Right lobe of liver (tissue), 6 donors: ENCODE measurements at places on chromosomes 2 and 18.

GRCh38 chr18:62988471-62988870 is 273.1 kb downstream of the PHLPP1 start:
- DNase-seq: no peak

DNA sequence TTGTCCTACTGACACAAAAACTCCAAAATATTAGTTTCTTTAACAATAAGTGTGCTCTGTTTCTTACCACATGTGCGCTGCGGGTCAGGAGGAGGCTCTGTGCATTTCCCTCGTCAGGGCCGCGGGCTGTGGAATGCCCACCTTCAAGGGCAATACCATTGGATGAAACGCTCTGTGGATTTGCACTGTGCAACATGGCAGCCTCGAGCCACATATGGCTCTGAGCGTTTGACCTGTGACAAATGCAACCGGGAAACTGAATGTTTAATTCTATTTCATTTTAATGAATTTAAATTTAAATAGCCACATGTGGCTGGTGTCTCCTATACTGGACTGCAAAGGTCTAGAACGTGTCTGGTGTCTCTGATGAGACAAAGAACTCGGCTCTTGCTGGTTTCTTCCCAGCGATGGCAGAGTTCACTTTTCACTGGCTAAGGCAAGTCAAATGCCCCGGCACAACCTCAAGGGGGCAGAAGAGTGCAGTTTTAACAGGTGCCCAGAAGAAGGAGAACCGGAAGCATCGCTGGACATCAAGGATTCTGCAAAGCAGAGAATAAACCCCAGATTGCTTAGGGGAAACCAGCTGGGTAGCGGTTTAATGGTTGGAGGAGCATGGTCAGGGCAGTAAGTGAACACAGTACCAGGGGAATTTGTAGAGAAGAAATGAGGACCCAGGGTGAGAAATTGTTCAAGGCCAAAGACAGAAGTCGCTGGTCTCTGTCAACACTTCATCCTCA is 37.0 kb upstream of the TMEM18 start:
- DNase-seq: no peak

- DNase-seq: no peak
These were observed 25.2 kb downstream of the EIF2AK3 start for GRCh38 chr2:88602022-88602421.

GRCh38 chr2:158213773-158214172 is 112.1 kb downstream of the UPP2 start:
- DNase-seq: no peak

DNA sequence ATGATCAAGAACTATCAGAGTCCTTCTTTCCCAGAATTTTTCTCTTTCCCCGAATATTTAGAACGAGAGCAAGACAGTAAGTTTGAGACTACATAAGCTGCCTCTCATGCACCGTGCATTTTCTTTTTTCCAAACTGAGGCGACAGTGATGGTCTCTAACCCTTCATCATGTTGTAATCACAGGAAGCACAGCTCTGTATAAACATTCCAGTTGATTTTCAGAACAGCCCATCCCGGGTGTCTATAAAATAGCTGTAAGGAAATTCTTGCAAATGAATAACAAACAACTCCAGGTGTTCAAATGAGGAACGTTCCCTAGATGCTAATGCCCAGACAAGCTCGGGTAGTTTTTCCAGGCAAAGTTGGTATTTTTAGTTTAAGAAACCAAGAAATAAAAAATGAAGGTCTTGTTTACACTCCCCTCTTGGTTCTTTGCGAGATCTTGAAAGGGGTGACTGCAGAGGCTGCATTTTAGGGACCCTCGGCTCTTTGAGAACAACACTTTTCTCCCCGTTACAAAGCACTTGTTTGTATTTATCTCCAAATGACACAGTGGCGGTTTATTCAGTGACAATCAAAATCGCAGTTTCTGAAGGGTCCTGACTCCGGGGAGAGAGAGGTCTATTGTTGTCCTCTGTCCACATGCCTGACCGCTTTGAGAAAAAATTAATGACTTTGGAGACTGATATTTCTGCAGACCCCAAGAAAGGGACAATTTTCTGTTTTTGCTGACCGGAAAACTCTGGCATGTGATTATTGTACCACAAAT is 101.1 kb upstream of the NCK2 start:
- DNase-seq: no peak

GRCh38 chr18:13285874-13286273 is 67.3 kb downstream of the LDLRAD4 start:
- DNase-seq: no peak

DNA sequence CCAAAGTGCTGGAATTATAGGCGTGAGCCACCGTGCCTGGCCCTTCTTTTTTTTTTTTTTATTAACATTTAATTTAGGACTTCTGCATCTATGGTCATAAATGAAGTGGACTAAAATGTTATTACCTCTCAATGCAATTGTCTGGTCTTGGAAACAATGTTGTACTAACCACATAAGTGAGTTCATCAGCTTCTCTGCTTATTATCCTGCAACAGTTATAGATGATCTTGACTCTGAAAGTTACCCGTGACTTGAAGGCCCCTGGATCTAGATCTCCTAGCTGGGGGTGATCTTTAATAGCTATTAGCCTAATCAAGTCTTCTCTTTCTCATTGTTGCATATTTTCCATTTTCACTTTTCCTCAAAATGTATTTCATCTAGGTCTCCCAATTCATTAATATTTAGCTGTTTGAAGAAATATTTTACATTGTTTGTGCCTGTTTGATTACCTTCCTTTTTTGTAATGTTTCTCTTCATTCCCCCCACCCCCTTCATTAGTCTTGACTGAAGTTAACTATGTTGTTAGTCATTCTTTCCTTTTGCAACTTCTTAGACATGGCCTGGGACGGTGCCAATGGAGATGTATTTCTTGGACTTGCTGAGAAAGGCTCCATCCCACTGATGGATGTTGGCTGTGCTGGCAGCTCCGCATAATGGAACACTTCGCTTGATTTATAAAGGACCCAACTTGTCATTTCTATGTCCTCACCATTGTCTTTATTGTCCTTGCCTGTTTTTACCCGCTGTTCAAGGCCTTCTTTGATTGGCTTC is 141.6 kb upstream of the RIOK3 start:
- peak; percentile 46 for DNase-seq

DNA sequence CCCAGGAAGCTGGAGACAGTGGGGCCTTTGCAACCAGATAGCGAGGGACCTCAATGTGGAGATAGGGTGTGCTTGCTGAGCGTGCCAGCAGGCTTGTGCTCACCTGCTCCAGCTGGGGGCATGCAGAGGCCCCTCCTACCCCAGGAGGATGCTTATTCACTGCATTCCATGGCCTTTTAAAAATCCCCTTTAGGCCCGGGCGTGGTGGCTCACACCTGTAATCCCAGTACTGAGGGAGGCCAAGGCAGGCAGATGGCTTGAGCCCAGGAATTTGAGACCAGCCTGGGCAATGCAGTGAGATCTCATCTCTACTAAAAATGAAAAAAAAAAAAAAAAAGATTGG is 54.5 kb downstream of the ODC1 start:
- DNase-seq: no peak

DNA sequence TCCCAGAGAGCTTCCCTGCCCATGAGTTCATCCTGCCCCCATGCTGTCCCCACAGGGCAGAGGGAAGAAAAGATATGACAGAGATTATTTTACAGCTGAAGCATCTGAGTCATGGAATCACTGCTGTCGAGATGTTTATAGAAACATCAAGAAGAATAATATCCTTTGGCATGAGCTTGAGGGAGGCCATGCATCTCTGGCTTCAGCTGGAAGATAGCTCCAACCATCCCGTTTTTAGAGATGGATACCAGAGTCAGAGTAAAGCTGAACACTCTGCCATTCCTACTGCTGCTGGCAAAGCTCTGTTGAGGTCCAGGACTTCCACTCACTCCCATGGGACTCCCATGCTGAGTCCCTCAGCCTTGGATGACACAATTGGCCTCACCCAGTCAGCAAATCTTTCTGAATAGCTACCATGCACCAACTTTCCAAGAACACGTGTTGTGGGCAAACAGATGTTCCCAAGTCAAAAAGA is 167.8 kb downstream of the TTC32 start:
- no peak for DNase-seq

DNA sequence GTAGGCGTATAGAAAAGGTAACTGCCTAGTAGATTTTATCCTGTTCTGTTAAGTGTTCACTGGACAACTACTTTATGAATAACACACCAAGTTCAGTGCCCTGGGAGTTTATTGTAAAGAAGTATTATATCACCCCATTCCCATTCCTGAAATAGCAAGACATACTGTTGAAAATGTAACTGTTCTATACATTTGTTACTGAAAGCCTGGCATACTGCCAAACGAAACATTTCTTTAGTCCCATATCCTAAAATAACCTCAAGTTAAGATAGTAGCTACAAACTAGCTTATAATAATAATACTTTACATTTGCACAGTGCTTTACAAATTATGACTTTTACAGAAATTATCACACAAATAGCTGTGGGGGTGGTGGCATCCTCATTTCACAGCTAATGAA is 25.1 kb downstream of the SPDYA start:
- no peak for DNase-seq

DNA sequence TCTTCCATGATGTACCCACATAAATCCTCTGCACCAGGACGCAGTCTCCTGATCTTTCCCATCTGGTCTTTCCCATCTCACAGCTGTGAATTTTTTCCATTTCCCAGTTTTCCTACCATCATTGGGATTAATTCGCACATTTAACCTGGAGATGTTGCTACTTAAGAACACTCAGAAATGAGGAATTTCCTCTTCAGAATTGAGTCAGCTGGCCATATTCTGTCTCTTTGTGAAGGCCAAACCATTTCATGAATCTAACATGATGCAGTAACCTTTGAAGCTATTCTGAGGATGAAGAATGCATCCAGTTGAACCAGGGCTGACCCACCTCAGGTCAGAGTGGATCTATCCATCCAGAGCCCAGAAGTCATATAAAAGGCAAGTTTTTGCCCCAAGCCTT is 326.8 kb downstream of the SETBP1 start:
- no peak for DNase-seq

DNA sequence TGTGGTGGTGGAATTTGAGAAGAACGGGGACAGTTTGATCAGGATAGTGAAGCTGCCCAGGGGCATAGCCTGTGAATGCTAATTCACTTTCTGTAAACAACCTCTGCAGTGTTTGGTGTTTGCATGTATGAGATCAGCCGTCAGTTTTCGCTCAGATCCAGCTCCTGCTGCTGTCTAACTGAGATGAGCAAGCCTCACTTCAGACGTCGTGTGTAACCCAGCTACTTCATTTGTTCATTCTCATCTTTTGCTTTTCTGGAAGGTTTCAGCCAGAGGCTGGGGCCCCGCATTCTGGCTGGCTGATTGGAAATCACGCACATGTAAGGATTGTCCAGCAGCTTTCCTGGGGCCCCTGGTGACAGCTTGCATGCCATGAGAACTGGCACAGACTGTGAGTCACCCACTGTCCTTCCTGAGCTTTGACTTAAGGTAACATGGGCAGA is 48.9 kb downstream of the LDLRAD4 start:
- no peak for DNase-seq

- DNase-seq: no peak
These were observed 4.9 kb downstream of the NEMP2 start for GRCh38 chr2:190529486-190530247.

DNA sequence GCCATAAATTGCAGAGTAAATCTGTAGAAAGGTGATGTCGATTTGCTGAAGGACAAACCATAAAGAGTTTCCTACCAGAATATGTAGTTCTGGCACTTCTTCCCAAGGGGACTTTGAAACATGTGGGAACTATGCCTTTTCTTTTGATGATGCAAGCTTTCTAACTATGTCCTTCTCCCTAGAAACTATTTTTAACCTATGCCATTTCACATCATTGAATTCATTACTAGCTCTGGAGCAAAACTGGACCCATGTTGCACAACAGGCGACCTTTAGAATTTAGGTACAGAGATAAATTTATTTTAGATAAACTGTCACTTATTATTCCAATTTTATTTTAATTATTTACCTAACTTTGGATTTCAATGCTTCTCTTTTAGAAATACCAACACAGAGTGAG is 186.5 kb downstream of the CCDC102B start:
- no peak for DNase-seq

- no peak for DNase-seq
These were observed 124.1 kb downstream of the RAPGEF4 start for GRCh38 chr2:172859581-172860335.

GRCh38 chr2:37631292-37631691 is 40.1 kb downstream of the CDC42EP3 start:
- no peak for DNase-seq

DNA sequence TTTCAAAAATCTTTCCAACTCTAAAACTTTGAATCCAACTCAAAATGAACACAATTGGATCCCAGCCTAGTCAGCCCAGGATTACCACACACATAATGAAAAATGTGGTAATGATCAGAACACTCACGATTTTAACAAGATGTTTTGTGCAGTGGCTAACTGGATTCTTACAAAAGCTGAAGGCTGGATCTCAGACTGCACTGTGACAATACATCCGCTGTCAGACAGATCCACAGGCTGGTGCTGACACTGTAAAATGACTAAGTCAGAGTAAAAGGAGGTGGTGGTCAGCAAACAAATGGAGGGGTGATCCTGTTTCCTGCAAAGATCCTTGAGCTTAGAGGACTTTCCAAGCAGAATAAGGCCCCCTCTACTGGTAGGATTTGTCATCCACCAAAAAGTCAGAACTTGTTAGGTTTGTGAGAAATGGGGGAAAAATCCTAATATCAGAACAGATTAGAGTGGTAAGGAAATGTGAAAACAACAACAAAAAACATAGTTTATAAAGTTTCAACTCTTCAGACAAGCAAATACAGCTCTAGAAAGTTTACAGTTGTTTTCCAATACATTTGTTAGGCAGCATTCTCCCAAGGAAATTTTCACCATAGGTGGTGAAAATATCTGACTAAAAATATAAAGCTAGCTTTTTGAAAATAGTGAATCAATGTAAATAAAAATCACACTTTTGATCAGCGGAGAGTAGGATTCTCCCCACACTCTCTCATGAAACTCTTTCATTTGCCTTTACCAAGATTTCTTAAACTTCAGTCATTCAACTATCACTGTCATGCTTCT is 211.9 kb downstream of the AGPS start:
- DNase-seq: no peak

DNA sequence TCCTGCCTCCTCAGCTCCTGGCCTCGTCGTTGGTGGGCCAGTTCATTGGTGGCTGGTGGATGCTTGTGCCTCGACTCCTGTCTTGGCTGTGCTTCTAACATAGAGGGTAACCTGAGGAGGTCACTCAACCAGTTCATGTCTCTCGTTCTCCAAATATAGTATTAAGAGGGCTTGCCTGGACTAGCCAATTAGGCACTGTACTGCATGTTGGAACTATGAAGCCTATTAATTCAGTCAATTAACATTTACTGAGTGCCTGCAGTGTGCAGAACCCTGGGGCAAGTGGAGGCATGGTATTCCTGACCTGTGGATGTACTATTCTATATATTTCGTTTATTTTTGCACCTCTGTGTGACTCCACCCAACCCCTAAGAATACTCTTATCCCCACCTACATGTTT is 89.9 kb upstream of the PELI1 start:
- DNase-seq: no peak

- no peak for DNase-seq
These were observed 170.0 kb upstream of the SIX3 start for GRCh38 chr2:44771522-44771921.

DNA sequence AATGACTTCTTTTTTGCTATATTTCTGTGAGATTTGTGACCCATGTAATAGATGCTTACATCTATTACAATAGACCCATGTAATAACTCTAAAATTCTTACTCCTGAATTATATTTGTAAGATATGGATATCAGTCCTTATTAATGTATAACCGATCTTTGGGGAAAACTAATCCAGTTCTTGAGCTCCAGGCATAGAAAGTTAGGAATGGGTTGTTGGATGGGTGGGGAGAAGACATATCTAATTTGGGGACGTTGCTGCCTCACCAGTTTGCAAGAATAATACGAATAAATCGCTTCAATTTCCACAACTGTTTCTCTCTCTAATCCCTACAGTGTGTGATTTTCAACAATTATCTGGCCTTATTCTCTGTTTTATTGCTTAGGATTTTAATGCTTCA is 13.5 kb downstream of the CAVIN2 start:
- DNase-seq: no peak
